ENCODE measurements at places on chromosomes 13 and 19.

GRCh38 chr13:20344836-20345490, 112.8 kb upstream of the GJB6 start:
- DNase-seq, result no peak

GRCh38 chr13:48500652-48501197, 32.2 kb downstream of the RCBTB2 start:
- DNase-seq, result no peak

DNA sequence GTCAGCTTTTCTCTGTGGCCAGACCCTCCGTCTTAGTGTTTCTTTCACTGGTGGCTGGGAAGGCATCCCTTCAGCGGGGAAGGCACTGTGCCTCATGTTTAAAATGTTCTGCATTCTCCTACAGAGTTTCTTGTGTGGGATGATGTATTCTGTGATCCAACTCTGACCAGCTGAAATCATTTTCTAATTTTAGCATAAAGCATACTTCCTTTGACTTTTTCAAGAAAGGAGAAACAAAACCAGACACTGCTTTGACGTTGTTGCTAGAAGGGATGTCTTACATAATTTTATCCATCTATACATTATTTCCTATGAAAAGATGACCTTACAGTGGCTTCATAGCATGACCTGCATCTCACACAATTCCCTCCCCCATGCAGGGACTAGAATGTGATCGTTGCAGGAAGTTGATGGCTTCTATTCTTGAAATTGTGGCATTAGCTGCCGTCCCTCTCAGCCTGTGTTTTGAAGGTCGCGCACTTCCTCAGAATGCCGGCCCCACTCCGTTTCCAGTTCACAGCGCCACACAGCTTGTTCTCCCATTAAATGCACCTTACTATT, 38.6 kb upstream of the TEX29 start:
- no peak for DNase-seq

GRCh38 chr13:113741191-113741668, 17.8 kb upstream of the TMEM255B start:
- no peak for DNase-seq

- DNase-seq, result peak; percentile 49
These were observed at the start of gene UNC13A for GRCh38 chr19:17687857-17688784. Gene UNC13A, minus strand, starts transcription at chr19:17688354. Its CDS starts 155 bp downstream, at chr19:17688199.

DNA sequence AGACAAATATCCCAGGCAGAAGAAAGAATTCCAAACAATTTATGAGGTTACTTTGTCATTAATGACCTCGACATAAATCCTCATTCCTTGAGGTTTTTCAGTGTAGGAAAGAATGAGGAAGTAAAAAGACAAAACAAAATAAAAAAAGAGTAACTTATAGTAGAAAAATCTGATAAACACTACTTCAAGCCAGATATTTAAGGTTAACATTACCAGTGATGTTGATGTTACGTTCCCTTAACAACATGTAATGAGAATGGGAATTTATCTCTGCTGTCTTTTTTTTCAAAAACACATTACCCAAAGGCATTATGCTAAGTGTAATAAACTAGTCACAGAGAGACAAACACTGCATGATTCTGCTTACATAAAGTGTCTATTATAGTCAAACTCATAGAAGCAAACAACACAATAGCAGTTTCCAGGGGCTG, 935.1 kb downstream of the SLITRK1 start:
- DNase-seq, result no peak

- DNase-seq, result no peak
These were observed 189.5 kb downstream of the SLITRK1 start for GRCh38 chr13:83692800-83693199.

- DNase-seq, result no peak
These were observed 42.0 kb downstream of the MRPL57 start for GRCh38 chr13:21218351-21219035.

DNA sequence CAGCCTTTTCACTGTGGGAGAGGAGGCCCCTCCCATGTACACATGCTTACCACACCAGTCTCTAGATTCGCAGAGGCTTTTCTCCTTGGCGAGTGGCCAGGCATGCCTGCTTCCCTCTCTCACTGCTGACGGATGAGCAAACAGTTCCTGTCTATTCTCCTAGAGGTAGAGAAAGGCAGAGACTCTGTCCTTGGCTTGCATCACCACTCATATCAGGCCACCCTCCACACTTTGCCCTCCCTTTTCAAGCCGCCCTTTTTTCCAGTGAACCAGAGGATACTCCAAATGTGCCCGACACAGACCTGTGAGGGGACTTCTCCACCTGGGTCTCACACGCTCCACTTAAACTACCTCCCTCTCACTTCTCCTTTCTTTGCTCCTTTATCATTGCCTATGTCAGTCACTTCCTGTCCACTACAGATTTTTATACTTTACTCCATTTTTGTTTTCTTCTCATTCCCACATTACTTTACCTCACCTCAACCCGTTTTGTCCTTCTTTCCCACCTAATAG, 284.6 kb downstream of the DNAJC15 start:
- peak; percentile 51 for DNase-seq

GRCh38 chr19:19697589-19697988, 28.9 kb downstream of the ZNF101 start:
- no peak for DNase-seq

DNA sequence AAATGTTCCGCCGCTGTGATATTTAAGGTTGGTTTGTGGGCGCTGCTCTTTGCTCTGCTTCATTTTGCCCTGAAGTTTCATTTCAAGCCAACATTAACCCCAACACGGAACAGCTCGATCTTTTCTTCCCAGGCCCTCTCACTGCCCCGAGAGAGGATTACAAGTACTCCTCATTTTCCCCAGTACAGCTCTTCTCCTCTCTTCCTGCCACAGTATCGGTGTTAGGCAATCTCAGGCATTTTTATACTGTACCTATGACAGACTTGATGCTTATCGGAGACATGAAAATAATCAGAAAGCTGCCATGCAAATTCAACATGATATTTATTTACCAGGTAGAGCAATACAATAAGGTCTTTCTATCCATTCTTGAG, 1.3 kb upstream of the EDNRB start:
- DNase-seq, result no peak

DNA sequence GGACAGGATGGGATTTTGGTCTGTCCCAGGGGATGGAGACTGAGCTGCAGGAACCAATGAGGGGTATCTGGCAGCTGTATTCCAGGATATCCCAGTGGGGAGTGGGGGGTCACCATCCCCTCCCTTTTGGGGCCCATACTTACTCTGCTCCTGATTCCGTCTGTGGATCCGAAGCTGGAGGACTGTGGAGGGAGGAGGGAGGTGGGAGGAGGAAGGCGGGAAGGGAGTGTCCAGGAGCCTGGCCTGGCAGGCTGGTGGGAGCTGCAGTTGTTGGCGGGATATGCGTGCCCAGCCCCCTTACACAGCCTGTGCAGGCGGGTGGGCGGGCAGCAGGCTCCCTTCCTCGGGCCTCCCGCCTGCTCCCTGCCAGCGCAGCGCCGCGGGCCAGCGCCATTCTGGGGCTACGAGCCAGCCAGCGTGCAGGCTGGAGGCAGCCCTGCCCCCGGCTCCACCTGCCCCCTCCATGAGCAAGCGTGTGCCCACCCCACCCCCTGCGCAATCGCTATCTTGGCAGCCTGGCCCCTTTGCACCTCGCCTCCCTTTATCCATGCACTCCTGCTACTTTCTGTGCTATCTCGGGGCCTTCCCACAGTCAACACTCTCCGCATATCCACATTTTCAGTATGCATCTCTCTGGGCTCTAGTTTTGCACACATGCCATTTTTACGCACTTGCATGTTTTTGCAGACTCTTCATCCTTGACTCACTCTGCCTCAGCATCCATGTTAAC, 2.8 kb downstream of the MAMSTR start:
- DNase-seq, result peak; percentile 46
